ENCODE measurements at places on chromosomes 7 and 10.

- no peak for DNase-seq
Observed at GRCh38 chr10:104033966-104034365, 51.7 kb downstream of the COL17A1 start.

- DNase-seq = no peak
Observed at GRCh38 chr7:132298790-132299189, 277.5 kb downstream of the PLXNA4 start.

GRCh38 chr7:14690075-14690474, 212.5 kb downstream of the DGKB start:
- DNase-seq = no peak

- no peak for DNase-seq
Observed at GRCh38 chr7:91306266-91306665, 42.0 kb downstream of the FZD1 start.

GRCh38 chr10:79397051-79397450, 48.4 kb downstream of the ZCCHC24 start:
- no peak for DNase-seq

GRCh38 chr7:137992550-137993394, 9.1 kb downstream of the CREB3L2 start:
- no peak for DNase-seq

GRCh38 chr10:77560471-77560870, 77.1 kb downstream of the KCNMA1 start:
- DNase-seq = no peak

- DNase-seq = no peak
Observed at GRCh38 chr7:99768471-99768870, 15.5 kb downstream of the CYP3A4 start.

- DNase-seq = peak; percentile 43
Observed at GRCh38 chr7:16989811-16990413, 108.1 kb upstream of the AGR3 start.

DNA sequence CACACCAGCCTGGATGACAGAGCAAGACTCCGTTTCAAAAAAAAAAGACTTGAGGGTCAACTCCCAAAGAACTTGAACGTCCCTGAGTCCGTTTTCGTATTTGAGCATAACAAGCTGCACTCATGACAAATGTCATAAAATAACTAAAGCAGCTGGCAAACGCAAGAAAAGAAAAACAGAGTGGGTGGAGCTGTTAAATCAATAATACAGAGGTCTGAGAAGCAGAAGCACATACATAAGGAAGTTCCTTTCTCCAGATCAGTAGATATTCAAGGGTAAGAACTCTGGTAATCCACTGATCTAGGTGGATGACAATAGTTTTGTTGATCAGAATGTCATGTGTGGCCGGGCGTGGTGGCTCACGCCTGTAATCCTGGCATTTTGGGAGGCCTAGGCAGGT, 150.1 kb downstream of the FAM107B start:
- no peak for DNase-seq

- peak; percentile 81 for DNase-seq
Observed at GRCh38 chr10:99667108-99667751, 7.9 kb downstream of the ENTPD7 start.

DNA sequence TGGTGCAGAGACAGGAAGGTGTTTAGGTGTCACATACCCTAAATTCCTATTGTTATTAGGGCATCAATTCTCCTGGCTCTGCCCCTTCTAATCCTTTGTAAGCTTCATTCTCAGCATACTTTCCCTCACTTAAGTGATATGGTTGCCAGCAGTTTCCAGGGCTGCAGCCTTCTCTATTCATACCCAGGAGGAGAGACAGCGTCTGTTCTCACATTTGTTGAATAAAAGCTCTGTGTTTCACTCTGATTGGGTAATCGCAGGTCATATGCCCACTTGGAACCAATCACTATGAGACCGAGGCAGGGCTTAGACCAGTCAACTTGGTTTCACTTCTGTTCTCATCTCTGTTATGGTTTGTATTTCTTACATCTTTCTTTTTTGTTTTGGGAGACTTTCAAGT, 109.6 kb upstream of the MTPN start:
- peak; percentile 81 for DNase-seq

Measured in Caki2 (cell line).